ENCODE measurements at places on chromosomes 7 and 10.

DNA sequence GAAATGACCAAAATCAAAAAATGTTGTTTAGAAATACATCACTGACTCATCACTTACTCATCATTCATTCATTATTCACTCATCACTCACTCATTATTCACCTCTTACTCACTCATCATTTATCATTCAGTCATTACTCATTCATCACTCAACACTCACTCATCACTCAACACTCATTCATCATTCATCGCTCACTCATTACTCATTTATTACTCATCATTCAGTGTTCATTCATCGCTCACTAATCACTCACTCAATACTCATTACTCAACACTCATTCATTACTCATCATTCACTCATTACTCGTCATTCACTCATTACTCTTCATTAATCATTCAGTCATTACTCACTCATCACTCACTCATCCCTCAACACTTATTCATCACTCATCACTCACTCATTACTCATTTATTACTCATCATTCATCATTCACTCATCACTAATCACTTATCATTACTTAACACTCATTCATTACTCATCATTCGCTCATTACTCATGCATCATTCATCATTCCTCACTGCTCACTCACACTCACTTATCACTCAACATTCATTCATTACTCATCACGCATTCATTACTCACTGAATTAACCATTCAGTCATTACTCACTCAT, 238.5 kb downstream of the ADARB2 start:
- DNase-seq, result no peak

- no peak for DNase-seq
Observed at GRCh38 chr7:4244635-4245034, 437.5 kb upstream of the FOXK1 start.

GRCh38 chr10:69242852-69243212, 22.7 kb downstream of the HKDC1 start:
- no peak for DNase-seq

DNA sequence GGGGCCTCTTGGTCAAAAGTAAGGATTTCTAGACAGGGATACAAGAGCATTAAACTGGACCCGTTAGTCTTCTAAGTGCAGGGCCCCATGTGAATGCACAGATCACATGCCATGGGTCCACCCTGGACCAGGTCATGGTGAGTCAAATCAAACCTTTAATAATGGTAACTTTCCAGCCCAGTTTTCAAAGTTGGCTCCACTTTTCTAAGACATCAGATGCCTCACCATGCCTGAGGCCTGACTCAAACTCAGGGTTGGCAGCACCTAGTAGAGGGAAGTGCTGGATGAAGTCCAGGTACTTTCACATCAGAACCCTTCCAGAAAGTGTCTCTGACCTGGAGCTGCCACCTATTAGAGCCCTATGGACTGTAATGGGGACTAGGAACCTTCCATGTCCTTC, 9.7 kb upstream of the SMIM30 start:
- DNase-seq, result no peak

DNA sequence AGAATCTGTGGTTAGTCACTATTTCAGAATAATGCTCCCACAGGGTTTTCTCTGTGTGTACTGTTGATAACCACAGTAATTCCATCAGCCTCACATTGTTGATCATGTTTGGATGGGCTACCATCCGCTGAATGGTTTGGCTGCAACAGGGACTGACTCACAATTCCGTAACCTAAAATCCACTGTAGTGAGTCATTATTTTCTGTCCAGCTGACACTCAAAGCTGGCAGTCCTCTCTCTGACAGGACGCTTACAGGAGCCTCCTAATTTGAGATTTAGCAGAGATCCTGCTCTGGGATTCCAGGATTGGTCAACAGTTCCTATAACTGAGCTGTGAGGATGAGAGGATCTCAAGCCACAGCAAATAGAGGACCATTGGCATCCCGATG, 32.7 kb downstream of the VWA2 start:
- no peak for DNase-seq

GRCh38 chr7:117673367-117673766, 193.5 kb downstream of the CFTR start:
- DNase-seq, result no peak

DNA sequence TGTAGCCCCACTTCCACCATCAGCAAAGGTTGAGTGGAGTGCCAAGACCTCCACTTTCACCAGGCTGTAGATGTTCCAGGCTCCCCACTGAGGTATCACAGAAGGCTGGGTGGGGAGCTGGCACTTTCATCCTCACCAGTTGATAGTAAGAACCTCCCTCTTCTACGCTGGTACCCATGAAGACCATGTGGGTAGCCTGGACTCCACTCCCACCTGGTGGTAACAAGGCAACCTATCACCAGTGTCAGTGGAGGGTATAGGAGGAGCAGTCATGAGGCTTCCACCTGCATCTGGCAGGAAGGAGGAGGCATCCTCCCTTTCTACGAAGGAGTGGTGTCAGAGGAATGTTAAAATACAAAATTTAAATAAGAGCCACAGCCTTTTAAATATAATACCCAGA, 4.4 kb downstream of the SMIM30 start:
- DNase-seq, result no peak

DNA sequence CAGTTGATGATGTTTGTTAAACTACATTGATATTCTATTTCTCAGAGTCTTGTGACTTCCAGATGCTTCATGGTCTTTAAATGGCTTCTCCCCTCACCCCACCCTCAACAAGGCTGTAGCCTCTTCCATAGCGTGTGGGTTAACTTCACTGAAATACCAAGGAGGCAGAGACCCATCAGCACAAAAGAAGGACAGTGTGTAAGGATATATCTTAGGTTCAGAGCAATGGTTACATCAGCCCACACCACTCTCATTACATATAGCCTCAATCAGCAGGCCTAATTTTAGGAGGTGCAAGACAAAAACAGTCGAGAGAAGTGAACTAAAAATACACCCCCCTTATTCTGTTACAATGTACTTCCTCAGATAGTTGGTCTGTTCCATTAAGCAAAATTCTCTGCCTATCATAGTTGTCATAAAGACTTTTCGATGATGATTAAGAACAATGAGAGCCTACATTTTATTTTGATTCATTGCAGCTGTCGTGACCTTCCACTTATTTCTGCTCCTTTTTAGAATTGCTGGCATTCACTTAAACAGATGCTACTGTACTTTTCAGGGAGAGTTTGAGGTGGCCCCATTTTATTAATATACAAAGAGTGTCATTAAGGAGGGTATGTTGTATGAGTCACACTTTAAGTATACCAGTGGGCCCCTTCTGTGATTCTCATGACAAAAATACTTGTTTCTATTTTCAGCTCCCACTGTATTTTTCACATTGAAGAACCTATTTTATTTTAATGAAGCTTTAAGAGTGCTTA, 52.1 kb downstream of the WIPF3 start:
- DNase-seq, result no peak

- no peak for DNase-seq
Observed at GRCh38 chr10:77530011-77530410, 107.6 kb downstream of the KCNMA1 start.

- no peak for DNase-seq
Observed at GRCh38 chr7:132872034-132872433, 209.9 kb downstream of the CHCHD3 start.

DNA sequence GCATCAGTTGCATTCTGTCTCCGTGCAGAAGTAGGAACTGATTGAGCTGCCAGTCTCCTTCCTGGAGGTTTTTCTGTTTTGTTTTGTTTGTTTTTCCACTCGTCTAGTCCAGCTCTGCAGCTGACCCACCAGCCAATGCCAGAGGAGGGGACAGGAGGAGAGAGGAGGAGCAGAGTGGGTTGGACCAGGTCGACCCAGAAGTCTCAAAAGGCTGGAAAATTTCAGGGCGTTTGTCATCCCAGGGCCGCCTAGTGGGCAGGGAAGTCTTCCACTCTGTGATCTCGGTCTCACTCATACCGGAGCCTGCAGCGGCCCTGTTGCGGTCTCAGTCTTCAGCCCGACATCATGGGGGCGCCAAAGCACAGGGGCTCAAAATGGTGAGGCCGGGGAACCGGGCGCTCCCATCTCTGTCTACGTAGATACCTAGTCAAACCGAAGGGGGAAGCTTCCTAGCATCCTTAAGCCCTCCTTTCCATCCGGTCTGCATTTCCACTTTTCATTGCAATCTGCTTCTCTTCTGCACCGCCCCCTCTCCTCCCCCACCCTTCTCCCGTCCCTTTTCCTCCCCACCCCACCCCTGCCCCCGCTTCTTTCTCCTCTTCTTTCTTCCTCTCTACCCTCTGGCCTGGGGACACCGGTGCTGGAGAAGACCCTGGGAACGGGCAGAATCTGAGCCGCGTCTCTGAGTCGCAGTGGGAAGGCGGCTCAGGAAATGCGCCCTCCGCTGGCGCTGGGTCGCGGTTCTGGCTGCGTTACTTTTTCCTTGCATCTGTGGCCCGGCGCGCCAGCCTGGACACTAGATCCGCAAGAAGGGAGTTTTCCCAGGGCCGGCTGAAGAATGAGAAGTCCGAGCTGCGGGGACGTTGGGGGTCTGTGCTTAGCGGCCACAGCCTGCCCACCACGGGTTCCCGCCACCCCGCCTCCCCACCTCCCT, 16.2 kb upstream of the PAX2 start:
- no peak for DNase-seq

- no peak for DNase-seq
Observed at GRCh38 chr10:130758529-130758928, 553.0 kb downstream of the TCERG1L start.

- no peak for DNase-seq
Observed at GRCh38 chr7:12581897-12582296, 11.4 kb downstream of the SCIN start.

GRCh38 chr7:130732980-130733930, 752 bp downstream of the KLF14 start:
- DNase-seq, result no peak

DNA sequence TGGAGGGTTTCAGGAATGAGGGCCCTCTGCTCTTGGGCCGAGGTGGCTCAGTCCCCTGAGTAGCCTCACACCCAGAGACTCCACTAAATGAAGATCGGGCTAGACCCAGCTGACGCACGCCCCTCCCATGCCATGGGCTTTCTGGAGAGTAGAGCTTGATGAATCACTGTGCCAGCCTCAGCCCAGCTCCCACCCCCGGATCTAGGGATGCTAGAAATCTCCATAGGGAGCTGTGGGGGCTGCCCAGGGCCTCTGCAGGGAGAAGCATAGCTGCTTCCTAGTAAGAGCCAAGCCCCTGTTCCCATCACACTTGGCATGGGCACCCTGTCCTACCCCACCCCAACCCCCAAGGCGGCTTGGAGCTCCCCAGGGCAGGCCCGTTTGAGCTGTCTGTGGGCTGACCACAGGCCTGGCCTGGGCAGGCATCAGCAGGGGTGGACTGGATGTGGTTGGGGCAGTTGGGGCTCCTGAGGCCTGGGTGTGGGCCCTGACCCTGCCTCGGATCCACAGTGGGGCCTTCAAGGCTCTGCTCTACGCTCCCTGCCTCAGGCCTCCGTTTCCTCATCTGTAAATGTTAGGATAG, 121.2 kb downstream of the ZMIZ1 start:
- no peak for DNase-seq

DNA sequence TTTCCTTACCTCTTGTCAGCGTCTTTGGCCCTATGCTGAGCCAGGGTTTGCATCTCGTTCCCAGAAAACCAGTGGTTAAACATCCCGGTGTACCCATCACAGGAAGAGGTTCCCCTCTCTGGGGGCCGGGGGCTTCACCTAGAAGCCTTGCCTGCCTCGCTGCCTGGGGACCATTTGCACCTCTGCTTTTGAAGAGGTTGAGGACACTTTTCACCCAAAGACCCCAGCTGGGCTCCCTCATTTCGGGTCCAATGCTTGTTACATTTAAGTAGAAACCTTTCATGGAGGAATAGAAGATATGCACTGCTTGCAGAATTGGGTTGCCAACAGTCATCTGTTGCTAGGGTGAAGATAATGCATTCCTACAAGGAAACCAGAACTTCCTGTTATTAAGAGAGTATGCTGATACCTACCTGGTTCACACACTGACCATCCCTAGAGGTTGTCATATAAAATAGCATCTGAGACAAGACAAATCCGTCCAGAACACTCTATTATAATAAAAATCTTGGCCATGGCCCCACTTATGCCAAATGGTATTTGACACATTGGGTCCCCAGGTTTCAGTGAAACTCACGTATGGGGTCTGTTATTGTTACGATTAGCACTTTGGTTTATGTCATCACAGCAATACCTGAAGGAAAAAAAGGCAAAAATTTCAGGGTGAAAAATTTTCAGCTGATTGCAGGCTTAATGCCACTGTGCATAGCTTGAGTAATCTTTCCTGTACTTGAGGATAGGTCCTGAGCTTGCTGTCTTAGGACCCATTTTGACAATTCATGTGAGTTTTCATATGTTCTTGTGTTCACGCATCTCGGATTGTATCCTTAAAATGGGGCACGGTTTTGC, 917 bp downstream of the ZNF365 start:
- no peak for DNase-seq

GRCh38 chr10:71351628-71352319, 32.7 kb downstream of the SLC29A3 start:
- DNase-seq, result no peak

DNA sequence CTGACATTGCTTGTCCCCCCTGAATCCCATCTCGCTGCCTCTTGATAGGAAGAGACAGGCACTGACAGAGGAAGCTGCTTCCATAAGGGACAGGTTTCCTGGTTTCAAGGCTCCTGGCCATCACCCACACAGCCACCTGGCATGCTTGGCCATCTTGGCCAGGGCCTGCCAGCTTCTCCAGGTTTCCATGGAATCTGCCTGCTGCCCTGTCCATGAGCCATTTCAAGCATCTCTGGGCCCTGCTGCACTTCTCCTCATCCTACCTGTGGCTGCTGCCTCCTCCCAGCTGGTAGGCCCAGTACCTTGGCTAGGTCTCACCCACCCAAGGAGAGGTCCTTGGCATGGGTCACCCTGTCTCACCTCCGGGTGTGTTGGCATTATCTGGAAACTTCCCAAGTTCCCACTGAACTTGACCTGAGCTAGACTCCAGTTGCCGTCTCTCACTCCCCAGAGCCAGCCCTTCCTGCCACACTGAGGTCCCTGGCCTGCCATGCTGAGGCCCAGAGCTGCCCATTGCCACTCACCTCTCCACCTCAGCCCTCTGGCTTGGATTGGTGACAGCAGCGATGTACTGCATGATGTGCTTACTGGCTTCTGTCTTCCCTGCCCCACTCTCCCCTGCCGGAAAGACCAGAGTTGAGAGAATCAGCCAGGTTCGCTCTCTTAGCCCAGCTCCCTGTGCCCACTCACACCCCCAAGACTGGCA, 2.6 kb downstream of the MYO1G start:
- DNase-seq, result no peak

- DNase-seq, result no peak
Observed at GRCh38 chr7:37117292-37117691, 331.4 kb downstream of the ELMO1 start.

- no peak for DNase-seq
Observed at GRCh38 chr7:37109016-37109683, 339.5 kb downstream of the ELMO1 start.

GRCh38 chr10:125221716-125222115, 61.4 kb upstream of the CTBP2 start:
- no peak for DNase-seq

DNA sequence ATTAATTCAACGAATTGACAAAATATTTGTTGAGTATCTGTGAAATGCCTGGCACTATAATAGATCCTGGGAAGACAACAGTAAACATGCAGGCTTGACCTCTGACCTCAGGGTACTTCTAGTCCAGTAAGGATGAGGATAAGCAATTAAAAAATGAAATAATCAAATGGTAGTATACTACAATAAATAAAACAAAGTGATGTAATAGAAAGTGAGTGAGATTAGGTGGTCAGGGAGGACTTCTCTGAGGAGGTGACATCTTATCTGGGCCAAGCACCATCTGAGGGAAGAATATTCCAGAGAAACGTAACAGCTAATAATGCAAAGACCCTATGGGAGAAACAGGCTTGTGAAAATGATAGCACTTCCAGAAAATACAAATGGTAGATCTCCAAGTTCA, 50.1 kb upstream of the RHOBTB1 start:
- no peak for DNase-seq

Measured in cortex of kidney (tissue), 1 donor.